ENCODE measurements at places on chromosomes 2 and 18.

GRCh38 chr2:234669621-234670020 lies 172.7 kb upstream of the ARL4C start:
- no peak for DNase-seq

GRCh38 chr2:143117225-143117624 lies 12.0 kb upstream of the ARHGAP15 start:
- DNase-seq, result no peak

DNA sequence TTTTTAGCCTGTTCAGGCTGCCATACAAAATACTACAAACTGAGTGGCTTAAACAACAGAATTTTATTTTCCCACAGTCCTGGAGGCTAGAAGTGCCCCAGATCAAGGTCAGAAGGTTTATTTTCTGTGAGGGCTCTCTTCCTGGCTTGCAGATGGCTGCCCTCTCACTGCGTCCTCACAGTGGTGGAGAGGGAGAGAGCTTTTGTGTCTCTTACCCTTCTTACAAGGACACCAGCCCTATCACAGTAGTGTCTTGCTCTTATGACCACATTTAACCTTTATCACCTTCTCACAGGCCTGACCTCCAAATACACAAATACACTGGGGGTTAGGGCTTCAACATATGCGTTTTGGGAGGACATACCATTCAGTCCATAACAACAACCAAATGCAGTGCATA lies 11.7 kb downstream of the WDR7 start:
- no peak for DNase-seq

DNA sequence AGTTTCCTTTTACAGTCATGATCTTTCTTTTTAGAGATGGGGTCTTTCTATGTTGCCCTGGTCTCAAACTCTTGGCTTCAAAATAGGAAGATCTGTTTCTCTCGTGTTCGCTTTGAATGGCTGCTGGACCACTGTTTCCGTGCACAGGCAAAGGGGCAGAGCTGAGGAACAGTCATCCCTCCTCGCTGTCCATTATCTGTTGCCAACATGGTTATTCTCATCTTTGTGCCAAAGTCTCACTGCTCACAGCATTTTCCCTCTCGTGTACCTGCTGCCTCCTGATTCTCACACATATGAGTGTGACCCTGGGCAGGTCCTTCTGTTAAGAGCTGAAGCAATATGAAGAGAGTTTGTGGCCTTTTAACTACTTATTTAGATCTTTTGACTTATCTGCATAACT lies 28.0 kb upstream of the CCNYL1 start:
- no peak for DNase-seq

GRCh38 chr18:79525556-79526467 lies 130.1 kb downstream of the NFATC1 start:
- no peak for DNase-seq

DNA sequence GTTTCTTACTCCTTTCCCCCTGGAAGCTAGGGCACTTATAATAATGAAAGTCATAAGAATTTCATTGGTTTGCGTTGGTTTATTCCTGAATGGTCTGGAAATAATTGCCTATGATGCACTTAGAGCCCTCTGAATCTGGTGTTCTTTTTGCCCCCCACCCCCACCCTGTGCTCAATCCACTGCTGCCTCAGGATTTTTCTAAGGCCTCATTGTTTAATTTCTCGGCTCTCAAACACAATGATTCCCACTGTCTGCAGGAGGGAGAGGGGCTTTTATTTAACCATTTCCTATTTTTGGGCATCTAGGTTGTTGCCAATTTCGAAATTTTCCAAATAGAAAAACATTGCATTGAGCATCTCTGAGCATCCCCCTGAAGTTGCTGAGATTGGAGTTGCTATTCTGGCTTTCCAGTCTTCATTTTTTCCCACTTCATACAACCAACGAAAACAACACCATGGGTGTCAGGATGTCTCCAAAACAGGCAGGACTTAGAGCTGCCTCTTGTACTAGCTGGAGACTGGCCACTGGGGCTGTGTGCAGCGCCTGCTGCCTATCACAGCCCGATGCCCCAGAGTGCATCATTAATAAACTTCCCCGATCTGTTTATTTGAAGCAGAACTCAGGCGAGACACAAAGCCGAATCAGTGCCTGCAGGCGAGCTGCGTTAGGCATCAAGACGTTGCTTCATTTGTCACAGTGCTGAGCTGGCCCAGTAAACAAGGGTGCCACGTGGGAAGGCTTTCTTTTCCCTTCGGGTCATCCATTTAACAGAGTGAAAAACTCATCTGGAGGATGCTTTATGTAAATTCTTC lies 1.8 kb upstream of the PCARE start:
- no peak for DNase-seq

DNA sequence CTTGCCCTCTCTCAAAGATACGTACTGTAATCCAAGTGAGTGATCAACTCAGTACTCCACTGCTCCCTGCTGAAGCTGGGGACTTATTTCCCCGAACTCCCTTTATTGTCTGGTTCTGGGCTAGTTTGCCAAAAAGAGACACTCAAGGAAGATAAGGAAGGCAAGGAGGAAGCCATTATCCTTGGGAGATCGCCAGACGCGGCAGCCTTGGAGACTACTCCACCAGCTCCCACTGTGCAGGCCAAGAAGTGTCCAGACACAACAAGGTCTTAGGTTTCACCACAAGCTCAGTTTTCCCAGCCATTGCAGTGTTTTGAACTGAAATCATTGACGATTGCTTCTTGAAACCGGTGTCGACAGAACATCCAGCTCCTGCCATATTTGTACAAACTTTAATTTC lies 439.6 kb upstream of the UBE2E3 start:
- DNase-seq, result no peak

DNA sequence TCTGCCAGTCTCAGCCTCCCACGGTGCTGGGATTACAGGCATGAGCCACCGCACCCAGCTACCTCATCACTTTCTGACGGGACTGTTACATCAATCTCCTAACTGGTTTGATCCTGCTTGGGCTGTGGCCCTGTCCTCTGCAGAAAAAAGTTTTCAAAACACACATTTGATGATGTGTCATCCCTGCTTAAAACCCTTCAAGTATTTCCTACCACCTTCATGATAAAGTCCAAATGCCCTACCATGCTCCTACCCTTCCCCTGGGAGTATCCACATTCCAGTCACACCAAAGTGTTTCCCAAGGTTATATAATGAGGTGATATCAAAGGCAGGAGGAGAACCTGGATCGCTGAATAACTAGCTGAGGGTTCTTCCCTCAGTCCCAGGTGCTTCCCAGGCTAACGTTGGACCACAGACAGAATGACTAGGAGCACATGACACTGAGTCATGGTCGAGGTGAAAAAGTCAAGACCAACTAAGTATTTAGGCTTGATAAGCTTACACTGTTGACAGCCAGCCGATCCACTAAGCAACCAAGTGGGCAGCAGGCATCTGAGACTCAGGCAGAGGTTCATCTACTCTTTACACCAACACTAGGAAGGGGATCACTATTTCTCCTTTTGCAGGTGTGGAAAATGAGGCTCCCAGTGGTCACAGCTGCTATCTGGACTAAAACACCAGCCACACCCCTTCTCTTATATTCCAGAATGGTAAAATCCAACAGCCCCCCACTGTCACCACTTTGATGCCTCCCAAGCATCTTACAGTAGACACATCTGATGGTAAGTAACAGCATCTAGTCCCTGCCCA lies 31.8 kb downstream of the CYRIA start:
- no peak for DNase-seq

DNA sequence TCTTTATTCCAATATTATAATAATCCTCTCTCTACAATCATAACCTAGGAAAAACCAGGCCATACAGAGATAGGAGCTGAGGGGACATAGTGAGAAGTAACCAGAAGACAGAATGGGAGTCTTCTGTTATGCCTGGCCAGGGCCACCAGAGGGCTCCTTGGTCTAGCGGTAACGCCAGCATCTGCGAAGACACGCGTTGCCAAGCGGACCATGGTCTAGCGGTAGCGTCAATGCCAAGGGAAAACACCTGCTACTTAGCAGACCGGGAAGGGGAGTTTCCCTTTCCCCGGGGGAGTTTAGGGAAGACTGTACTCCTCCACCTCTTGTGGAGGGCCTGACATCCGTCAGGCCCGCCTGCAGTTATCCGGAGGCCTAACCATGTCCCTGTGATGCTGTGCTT lies 36.6 kb downstream of the ARL6IP6 start:
- no peak for DNase-seq

- DNase-seq, result no peak
Measured at GRCh38 chr2:128573116-128573515, 254.4 kb upstream of the HS6ST1 start.

- no peak for DNase-seq
Measured at GRCh38 chr2:626491-627339, 50.5 kb downstream of the TMEM18 start.

GRCh38 chr2:86027922-86028765 lies 77.5 kb downstream of the POLR1A start:
- no peak for DNase-seq

GRCh38 chr2:146080925-146081324 lies 1561.0 kb upstream of the ZEB2 start:
- no peak for DNase-seq

GRCh38 chr18:61426492-61427053 lies 93.3 kb downstream of the CDH20 start:
- DNase-seq, result no peak

DNA sequence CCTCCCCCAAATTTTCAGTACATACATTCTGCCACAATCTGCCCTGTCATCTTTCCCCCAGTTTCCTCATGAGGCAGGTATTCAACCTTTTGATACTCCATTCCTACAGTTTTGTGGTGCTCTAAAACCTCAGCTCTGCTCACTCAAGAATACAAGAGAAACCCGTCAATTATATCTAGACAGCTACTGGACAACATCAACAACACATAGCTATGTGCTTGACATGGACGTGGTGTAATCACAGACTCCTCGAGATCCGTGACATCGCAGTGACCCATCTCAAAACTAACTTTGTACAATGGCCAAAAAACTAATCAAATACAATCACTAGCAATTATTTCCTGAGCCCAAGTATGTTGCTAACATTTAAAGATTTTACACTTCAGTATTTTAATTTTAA lies 23.6 kb downstream of the WDSUB1 start:
- DNase-seq, result no peak

- no peak for DNase-seq
Measured at GRCh38 chr2:143600116-143600515, 470.9 kb downstream of the ARHGAP15 start.

- DNase-seq, result no peak
Measured at GRCh38 chr2:85276571-85277118, 51.1 kb downstream of the TGOLN2 start.

DNA sequence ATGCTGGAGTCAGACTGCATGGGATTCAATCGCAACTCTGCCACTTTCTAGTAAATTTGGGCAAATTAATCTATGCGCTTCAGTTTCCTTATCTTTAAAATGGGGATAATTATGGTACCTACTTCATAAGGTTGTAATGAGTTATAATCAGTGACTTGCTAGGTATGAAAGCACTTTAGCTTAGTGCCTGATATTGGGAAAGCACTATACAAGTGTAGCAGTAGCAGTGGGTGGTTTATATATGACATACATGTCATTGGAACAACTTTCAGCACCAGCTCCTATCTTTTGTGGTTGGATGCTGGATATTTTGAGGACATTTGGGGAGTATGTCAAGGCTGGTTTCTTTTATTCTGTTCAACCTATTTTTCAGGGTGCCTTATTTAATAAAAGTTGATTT lies 277.7 kb downstream of the CAMKMT start:
- DNase-seq, result no peak

GRCh38 chr2:241641631-241642030 lies 4.1 kb downstream of the ATG4B start:
- DNase-seq, result no peak

DNA sequence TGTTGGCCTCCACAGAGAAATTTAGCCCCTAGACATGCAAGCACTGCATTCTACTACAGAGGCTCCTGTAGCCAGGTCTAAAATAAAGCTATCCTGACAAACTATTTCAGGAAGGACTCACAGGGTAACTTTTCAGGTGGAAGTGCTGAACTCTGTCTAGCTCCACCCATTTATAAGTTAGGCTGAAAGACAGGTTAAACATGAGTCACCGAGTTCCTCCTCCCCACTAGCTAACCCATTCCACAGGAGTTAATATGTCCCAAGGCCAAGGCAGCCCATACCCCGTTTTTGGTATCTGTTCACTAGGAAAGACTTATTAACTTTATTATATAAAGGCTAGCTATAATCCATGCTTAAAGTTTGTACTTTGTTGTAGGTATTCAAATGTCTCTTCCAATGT lies 3.5 kb downstream of the CWC22 start:
- DNase-seq, result no peak

DNA sequence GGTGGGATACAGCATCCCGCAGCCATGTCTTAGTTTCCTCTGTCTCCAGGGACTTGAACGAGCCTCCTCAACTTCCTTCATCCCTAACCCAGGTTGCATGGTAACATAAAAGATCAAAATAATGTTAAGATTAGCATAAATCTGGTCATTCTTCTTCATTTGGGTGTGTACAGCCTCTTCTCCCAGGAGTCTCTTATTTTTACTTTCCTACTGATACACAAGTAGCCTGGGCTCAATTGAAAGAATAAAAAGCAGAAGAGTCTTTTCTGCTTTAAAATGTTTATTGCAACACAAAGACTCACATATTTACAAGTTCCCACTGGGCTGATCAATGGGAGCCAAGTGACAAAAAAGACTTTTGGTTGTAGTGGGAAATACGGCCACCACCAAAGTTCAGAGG lies 137.9 kb upstream of the PID1 start:
- DNase-seq, result no peak

GRCh38 chr2:127581516-127582490 lies 46.3 kb downstream of the MYO7B start:
- no peak for DNase-seq

DNA sequence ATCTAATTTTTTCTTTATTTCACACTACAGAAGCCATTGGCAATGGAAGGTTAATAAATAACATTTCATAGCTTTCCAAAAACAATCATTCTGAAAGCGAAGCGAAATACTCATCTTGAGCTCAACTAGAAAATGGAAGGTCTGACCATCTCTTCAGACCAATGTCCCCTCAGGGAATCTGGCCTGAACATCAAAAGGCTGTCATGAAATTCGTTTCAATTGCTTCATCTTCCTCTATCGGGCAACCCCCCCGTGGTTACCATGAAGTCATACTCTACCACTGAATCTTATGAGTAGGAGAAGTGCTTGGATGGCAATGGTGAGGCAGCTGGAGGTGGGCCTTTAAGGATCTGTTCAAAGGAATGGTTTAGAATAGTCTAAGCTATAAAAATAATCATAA lies 22.9 kb upstream of the CYTIP start:
- DNase-seq, result no peak

GRCh38 chr2:144349674-144350073 lies 170.2 kb downstream of the ZEB2 start:
- no peak for DNase-seq

GRCh38 chr2:222307978-222308730 lies 9.4 kb upstream of the PAX3 start:
- no peak for DNase-seq

DNA sequence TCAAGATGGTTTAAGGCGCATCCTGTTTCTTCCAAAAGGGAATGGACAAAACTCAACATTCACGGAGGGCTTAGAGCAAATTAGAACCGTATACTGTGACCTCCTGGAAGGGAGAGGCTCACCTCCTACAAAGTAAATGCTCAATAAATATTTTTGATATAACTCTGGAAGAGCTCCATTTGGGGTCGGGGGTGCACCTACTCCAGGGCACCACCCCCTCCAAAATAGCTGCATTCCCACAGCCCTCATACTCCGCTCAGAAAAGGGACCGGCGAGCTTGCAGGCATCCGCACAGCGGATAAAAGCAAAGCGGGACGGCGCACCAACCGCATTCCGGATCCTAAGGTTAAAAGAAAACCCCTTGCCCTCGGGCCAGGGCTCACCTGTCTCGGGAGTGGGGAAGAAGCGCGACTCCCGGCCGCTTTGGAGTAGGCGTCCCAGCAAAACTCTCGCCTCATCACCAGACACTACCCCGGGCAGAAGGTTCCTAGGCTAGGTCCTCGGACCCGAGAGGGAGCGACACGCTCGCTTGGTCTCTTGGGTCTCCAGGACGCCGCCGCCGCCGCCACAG lies 378 bp downstream of the WDPCP start:
- DNase-seq, result no peak

All from NCI-H1930 (cell line).